Amygdala (tissue), 56 donors: ENCODE measurements at places on chromosomes 5 and 9.

DNA sequence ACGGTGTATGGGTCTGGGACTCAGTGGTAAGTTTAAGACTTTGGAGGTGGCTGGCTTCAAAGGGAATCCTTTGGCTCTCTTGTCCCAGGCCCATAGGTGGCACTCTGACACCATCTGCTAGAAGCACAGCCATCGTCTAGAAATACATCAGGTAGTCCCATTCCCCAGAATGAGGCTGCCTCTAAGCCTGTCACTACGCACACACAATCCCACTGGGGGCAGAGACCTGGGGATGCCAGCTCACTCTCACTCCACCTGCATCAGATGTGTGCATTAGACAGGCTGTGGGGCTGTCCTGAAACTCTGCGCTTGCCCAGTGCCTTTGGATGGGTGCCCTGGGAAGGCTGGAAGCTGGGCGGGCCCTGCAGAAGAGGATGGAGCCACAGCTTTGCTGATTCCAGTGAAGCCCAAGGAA lies 127.5 kb upstream of the PANK3 start:
- DNase-seq: peak; percentile 9

- DNase-seq: no peak
Measured at GRCh38 chr5:143717400-143717799, 94.6 kb upstream of the HMHB1 start.

- DNase-seq: no peak
Measured at GRCh38 chr9:106771608-106772007, 91.4 kb upstream of the ZNF462 start.

GRCh38 chr9:107375001-107375400 lies 91.9 kb downstream of the RAD23B start:
- no peak for DNase-seq

- DNase-seq: no peak
Measured at GRCh38 chr5:164175083-164175482, 669.7 kb downstream of the MAT2B start.

DNA sequence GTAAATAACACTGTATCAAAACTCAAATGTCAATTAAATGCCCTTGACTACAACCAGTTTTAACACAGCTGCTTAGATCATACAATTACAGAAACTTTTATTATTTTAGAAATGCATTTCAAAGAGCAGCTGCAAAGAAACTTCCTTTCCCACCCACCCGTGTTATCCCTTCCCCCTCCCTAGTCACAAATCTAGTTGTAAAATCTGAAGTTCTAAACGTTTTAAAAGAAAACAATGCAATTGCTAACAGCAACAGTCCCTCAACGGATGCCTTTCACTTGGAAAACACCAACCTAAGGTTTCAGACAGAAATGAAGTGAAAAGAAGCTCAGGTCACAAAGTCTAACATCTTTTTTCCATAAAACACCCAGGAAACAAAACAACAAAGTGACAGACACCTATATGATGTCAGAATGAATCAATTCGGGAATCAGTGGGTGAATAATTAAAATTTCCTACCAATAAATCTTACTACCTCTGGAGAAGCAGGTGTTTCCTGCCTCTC lies 100.3 kb downstream of the FBXW11 start:
- no peak for DNase-seq

GRCh38 chr9:128164307-128164885 lies 4.3 kb downstream of the BBLN start:
- no peak for DNase-seq

DNA sequence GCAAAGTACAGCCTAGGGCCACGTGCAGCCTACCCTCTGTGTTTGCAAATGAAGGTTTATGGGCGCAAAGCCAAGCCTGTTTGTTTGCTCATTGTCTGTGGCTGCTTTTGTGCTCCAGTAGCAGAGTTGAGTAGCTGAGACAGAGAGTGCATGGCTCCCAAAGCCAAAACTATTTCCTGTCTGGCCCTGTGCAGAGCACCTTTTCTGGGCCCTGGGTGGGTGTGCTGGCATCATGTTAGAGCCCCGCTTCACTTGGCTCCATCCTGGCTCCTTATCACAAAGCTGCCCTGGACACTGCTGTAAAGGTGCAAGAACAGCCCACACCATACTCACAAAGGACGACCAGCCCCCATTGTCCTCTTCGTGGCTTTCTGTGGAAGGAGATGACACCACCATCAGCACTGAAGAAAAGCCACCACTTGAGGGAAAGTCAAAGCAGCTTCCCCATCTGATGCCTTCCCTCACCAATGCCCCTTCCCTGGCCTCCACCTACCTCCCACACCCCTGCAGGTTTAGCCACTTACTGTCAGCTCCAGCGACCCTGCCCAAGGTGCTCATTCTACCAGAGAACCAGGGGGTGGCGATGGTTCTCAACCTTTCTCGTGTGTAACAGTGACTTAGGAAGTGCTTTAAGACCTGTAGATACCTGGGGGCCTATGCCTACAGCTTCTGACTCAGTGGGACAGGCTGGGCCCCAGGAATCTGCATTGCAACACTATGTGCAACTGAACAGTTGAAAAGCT lies 23.4 kb downstream of the LCP2 start:
- peak; percentile 15 for DNase-seq

GRCh38 chr5:159104051-159104651 lies 4.4 kb upstream of the EBF1 start:
- no peak for DNase-seq

- DNase-seq: no peak
Measured at GRCh38 chr9:18429070-18429469, 44.9 kb upstream of the ADAMTSL1 start.

DNA sequence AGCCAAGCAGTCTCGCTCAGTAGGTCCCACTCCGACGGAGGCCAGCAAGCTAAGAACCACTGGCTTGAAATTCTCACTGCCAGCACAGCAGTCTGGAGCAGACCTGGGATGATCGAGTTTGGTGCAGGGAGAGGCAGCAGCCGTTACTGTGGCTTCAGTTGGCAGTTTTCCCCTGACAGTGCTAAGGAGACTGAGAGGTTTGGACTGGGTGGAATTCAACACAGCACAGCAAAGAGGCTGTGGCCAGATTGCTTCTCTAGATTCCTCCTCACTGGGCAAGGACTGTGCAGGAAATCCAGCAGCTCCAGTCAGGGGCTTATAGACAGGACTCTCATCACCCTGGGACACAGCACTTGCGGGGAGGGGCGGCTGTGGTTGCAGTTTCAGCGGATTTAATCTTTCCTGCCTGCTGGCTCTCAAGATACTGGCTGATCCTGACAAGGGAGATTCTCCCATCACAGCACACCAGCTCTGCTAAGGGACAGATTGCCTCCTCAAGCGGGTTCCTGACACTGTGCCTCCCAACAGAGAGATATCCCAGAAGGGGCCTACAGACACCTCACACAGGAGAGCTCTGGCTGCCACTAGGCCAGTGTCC lies 122.1 kb downstream of the YIPF5 start:
- no peak for DNase-seq

- DNase-seq: no peak
Measured at GRCh38 chr5:76855961-76856360, 6.1 kb downstream of the S100Z start.

DNA sequence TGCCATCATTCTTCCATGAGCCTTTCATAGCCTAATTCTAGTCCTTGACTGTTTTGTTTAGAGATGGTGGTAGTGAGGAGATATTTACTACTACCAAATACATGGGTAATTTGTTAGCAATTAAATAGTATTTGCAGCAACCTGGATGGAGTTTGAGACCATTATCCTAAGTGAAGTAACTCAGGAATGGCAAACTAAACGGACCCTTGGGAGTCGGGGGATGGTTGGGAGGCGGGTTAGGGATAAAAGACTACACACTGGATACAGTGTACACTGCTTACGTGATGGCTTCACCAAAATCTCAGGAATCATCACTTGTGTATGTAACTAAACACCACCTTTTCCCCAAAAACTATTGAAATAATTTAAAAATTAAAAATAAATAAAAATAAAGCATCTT lies 809.2 kb upstream of the ZNF608 start:
- no peak for DNase-seq

DNA sequence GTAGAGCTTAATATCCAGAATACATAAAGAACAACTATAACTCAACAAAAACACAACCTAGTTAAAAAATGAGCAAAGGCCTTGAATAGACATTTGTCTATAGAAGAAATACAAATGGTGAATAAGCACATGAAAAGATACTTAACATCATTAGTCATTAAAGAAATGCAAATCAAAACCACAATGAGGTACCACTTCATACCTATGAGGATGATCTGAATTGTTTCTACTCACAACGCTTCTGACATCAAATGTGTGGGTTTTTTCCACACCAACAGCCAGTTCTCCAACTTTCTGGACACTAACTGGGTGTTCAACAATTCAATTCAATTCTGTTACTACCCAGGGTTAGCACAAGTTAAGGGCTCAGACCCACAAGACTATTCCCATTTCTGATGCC lies 22.0 kb downstream of the SREK1IP1 start:
- no peak for DNase-seq

DNA sequence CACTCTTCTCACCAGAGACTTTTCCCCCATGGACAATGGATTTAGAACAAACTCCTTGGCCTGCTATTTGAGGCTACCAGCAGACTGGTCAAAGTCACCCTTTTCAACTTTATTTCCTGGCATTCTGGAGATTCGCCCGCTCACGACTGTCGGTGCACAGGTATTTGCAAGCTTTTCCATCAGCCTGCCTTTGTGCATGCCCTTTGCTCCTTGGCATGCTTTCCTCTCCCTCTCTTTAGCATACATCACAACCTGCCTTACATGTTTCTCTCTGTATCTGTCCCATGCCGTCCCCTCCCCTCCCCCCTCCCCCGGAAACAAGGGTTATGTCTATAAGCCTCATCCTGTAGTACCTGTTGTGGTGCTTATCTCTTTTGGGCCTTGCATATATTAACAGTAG lies 257.1 kb downstream of the AOPEP start:
- no peak for DNase-seq

- DNase-seq: no peak
Measured at GRCh38 chr9:116861321-116861720, 174.2 kb downstream of the TRIM32 start.

DNA sequence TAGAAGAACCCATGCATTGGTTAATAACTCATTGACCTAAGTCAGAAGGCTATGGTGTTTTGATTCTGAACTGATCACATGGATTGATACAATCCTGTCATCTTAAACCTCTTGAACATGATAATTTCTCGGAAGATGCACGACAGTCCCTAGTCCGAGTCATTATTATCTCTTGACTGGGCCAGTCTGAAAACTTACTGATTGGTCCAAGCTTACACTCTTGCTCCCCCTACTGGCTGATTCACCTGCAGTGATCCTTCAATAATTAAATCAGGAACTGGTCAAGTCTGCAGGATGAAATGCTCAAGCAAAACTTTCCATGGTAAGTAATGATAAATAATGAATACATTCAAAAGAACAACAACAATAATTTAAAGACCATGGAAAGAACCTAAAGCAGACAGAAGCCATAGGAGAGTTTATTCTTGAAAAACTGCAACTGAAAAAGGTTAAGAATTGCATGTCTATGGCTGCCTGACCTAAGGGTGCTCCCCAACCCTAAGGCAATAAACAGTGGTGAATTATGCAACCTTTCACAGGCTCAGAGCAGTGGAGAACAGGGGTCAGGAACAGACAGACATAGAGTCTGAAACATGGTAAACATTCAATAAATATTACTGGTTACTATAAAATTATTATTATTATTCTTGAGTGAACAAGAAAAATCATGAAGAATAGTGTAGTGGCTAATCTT lies 79.3 kb downstream of the BRINP1 start:
- DNase-seq: no peak

- DNase-seq: no peak
Measured at GRCh38 chr5:133226186-133226585, 174.4 kb downstream of the HSPA4 start.

GRCh38 chr9:111661150-111661801 lies at the start of gene GNG10:
Gene GNG10, plus strand, starts transcription at chr9:111661605. Its CDS starts 30 bp downstream, at chr9:111661635.
- DNase-seq: peak; percentile 11

- DNase-seq: no peak
Measured at GRCh38 chr5:132310141-132310834, 16.1 kb downstream of the SLC22A4 start.
